Activated naive CD4-positive, alpha-beta T cell (primary cell): ENCODE measurements at places on chromosomes 16 and 17.

DNA sequence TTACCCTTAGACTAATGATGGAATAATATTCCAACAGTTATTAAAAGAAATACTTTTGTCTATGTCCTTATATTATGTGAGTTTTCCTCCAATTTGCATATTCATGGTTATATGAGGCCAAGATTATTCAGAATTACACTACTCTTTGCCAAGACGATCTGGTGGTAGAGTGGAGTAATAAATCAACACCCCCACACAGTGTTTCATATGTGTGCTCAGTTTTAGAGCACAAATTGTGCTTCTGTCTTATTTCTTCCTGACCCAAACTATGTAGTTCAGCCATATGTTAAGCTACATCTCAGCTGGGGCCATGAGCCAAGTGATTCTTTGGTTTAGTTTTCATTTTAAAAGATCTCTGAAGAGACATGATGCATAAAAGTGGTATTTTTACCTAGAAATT lies 26.9 kb upstream of the PPM1E start:
- no peak for DNase-seq

DNA sequence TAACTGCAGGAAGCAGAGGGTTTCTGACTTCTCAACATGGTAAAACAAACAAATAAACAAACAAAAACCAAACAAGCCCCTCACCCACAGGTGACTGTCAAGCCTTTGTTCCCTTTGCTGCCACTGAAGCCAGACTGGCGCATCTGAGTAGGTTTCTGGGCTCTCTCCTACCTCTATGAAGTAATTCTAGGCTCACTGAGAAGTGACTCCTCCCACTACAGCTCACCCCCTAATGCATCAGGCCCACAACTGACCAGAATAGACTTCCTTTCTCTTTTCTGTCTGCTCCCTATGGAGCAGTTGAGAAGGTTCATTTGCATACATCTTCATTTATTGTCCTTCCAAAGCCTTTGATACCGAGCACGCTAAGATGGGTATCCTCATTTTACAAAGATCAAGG lies 77.0 kb upstream of the CCL2 start:
- no peak for DNase-seq

- no peak for DNase-seq
Observed at GRCh38 chr16:53991754-53992378, 287.9 kb downstream of the FTO start.

GRCh38 chr16:13018026-13018425 lies 116.6 kb downstream of the SHISA9 start:
- no peak for DNase-seq

- DNase-seq, result no peak
Observed at GRCh38 chr16:19718624-19718965, 524 bp downstream of the IQCK start.

DNA sequence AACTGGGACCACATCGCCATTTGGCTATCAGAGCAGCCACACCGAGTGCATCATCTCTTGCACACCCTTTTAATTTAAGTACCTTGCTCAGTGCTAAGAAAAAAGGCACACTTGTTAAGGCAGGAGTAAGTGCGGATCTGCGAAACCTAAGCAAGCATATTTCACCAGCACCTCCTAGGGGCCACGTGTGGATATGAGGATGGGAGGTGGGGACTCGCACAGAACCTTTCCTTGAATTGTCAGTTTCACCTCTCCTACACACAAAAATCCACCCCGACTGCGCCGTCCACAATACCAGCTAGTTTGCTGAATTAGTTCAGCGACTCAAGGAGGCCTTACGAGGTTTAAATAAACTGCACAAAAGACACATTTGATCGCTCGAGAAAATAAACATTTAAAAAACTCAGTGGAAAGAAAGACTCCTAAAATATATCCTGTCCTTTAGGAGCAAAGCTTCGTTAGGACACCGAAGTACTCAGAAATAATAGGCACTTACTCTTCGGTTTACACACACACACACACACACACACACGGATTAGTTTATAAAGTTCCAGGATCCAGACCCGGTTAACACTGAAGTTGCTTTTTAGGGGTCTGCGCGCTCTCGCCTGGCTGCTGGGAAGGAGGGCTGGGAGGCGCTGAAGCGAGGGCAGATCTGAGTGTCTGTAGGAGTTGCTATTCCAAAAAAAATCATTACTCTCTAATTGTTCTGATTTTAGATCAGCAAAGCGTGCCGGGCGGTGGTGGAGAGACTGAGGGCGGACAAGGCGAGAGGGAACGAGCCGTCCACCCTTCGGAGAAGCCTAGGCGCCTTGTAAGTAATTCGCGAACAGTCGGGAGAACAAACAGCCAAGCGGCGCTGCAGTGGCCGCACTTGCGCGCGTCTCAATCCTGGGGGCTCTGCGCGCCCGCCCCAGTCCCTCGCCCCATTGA lies 1.0 kb upstream of the KCNJ2 start:
- no peak for DNase-seq

DNA sequence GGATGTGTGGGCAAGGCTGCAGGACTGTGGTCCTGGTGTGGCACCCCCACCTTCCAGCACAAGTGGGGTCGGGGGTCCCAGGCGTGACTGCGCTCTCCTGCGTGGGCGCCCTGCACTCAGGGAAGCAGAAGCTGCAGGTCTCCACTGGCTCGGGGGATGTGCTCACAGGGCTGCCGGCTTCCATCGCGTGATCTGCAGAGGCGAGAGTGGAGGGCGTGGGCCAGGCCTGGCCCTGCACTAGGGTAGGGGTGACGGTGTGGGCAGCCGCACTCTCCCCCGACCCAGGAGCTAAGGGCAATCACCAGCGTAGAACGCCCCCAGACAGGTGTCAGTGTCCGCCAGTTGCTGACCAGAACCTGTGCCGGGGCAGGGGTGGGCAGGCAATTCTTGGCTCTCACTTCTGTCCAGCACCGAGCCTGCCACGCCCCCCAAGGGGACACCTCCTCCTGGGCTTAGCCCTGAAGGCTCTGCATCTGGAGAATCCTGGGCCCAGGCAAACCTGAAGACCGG lies 32.3 kb downstream of the TNFRSF13B start:
- DNase-seq, result no peak

DNA sequence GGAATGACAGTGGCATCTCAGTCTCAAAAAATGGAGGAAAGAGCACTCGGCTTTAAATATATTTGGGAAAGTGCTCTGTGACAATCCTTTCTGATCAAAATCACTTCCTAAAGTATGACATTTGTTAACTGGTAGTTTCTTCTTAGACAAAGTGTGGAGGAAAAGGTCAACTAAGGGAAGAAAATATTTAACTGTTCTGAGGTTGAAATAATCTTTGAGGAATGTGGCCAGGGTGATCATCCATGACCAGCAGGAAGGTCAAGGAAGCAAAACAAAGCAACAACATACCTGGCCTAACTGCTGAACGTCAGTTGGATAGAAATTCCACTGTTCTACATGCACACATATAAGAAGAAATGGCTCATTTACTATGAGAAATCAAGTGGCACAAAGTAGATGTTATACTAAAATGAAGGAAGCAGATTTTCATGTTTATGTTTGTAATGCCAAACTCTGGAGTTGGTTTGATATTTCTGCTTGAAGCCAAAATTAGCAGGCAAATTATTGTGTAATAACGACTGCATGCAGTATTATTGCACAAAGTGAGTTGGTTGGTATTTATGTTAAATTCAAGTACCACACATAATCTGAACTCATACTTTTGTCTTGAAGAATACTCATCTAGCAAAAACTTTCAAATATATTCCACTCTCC lies 87.3 kb upstream of the CORO6 start:
- DNase-seq, result no peak

GRCh38 chr16:55435387-55435786 lies 43.6 kb upstream of the MMP2 start:
- no peak for DNase-seq

DNA sequence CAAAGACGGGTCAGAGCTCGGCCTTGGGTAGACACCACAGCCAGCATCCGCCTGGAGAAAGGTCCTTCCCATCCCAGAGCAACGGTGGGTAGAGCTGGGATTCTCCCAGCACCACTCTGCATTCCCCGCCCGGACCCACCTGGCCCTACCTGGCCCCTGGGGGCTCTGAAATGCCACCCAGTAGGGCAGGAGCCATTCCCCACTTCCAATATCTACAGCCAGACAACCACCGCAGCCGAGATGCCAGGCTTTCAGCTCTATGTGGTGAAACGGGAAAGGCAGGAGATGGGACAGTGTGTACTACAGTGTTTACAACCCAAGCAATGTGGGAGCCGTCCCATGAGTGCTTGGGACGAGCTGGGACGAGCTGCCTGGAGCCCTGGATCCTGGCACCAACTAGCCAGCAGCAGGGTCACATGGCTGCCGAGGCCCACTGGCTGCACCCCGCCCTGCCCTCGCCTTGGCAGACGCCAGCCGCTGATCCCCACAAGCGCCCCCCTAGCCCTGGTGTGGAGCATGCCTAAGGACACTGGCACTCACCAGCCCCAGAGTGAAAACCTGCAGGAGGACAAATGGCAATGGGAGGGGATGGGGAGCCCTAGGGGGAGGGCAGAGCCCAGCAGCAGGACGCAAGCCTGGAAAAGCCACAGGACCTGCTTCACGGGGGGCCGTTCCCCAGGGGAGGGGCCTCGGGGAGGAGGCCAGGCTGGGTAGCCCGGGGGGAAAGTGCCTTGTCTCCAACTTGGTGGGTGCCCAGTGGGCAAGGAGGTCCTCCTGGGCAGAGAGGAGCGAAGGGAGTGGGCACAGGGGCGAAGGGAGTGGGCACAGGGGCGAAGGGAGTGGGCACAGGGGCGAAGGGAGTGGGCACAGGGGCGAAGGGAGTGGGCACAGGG lies 13.5 kb downstream of the TMC6 start:
- DNase-seq, result no peak

DNA sequence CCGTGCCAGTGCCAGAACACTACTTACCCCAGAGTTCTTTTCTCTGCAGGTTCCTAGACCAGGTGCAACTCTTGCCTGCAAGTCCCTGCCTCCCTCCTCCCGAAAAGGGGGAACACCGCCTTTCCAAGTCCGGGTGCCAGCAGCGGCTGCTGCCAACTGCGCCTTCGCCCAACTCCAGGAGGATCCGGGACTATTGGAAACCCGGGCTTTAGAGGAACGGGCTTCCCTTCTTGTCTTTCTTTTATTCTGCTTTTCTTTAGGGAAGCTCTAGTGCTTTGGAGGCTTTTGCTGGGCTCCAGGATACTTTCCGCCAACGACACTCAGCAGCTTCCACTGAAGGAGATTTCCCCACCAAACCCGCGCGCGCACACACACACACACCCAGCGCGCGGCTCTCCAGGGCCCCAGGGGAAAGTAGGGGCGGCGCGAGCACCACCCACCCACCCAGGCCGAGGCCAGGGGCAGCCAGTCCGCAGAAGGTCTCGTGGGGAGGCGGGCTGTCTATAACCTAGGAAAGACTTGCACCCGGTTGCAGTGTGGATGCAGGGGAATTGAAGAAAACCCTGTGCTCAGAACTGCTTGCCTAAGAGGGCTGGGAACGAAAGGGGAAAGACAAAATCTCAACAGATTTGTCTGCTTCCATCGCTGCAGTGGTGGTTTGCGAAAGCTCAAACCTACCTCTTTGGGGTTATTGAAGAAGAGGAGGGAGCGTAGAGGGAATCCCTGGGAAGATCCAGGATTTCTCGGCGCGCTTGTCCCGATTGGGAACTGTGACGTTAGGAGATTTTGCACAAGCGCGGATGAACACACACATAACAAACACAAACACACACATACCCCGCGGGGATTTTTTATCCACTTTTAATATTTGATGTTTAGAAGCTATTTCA lies 977 bp upstream of the CA10 start:
- DNase-seq, result no peak

DNA sequence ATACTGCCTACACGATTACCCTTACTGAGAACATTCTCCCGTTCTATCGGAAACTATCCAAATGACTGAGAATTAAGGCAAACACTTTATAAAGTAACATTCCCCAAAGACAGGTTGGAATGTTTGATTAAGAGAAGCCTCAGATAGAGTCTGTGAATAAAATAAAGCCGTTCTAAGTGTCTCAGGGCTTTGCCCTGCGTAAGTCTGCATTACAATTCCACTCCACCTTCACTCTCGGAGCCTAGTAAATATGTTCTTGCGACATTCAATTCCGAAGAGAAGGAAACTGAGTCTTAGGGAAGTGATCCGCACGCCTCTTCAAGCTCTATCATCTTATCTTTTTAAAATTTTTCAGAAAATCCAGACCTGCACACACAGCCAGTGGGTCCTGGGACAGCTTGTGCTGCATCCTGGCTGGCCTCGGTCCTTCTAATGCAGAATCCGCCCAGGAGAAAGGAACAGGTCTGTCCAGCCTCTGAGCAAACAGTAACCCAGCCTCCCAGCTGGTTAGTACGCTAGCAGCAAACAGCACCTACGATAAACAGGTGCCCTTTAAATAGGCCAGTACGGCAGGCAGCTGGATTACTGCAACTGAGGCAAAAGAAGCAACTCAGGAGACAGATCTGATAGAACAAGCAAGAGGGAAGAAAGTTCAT lies 254.1 kb upstream of the IRX3 start:
- no peak for DNase-seq

GRCh38 chr16:56780646-56781045 lies 50.7 kb downstream of the NUP93 start:
- no peak for DNase-seq

GRCh38 chr16:2178321-2179106 lies 17.9 kb downstream of the CASKIN1 start:
- no peak for DNase-seq

- DNase-seq, result no peak
Observed at GRCh38 chr16:79845033-79845733, 244.6 kb upstream of the MAF start.

DNA sequence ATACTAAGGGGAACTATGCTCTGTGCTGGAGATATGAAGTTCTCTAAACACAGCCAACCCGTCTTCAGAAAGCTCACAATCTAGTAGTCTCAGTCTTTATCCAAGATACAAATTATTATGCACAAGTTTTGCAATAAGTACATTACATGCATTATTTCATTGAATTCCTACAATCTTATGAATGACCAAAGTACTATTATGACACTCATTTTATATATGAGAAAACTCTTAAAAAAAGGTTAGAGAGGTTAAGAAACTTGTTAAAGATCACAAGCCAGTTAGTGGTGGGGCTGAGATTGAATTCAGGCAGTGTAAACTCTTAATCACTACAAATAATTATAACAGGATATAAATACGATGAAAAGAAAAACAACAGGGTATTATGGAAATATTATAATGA lies 4.7 kb upstream of the BRIP1 start:
- DNase-seq, result no peak
